ENCODE measurements at places on chromosomes 2 and 18.

DNA sequence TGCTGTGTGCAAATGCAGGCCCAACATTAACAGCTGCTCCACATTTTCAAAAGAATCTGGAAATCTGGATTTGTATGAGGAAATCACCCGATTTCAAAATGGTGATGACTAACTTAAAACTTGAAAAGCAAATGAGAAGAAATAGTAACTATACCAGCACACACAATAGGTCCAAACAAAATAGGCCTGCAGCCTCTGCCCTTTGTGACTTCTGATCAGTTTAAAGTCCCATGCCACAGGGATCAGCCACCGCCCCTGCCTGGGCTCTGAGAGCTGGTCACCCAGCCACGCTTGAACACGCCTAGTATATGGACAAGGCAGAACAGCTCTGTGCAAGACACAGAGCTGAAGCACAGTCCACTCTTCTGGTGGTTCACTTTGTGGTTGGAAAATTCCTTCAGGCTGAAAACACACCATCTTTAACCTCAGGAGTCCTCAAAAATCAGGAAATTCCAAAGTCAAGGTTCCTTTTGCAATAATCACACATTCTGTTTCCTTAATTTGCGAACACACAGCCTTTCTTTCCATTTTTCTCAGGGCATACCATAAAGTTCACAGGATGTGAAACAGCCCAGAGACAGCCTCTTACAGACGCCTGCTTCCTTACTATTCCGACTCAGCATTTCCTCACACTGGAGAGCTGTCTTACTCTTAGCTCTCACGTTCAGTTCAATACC is 150.1 kb upstream of the RIOK3 start:
- DNase-seq: no peak

- DNase-seq: no peak
Measured at GRCh38 chr2:36371070-36371874, 15.7 kb downstream of the CRIM1 start.

DNA sequence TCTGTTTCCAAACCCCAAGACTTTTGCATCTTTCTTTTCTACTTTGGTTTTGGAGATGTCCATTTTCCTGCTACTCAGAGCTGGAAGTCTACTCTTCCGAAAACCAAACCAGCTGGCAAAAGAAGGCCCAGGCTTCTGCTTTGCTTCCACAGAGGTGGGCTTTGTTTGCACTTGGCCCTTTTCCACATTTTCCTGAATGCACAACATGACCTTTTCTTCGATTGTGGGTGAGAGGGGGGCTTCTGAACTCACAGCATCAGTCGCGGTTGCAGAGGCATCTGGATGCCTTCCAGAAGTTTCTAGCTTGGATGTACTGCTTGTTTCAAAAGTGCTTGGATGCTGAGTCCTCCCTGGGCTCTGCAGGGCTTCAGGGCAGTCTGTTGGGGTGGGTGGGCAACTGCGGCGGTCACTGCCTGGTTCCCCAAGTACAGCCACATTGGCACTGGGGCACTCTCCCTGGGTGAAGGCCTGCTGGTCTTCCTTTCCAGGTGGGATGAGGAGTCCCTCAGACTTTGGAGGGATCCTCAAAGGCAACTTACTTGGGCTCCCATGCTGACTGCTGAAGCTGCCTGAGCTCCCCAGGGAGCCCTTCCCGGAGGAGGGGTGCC is 112.3 kb upstream of the LYPD1 start:
- DNase-seq: no peak

DNA sequence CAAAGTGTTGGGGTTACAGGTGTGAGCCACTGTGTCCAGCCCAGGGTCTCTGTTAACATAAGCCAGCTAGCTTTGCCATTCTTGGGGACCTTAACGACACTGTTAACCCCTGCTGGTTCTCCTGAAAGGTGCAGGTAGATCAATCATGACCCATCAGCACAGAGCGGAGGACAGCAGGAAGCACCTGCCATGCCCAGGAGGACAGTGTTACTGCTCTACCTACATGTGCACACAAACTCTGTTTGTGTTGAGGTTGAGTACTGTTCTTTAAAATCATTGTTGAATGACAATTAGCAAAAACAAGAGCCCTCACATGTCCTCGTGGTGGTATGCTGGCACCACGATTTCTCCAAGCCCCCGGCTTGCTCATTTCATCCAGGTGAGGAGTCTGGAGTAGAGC is 120.9 kb downstream of the FAM210A start:
- DNase-seq: no peak

- no peak for DNase-seq
Measured at GRCh38 chr2:176902454-176902853, 310.1 kb upstream of the HNRNPA3 start.

- no peak for DNase-seq
Measured at GRCh38 chr2:208556983-208557484, 150.4 kb downstream of the PTH2R start.

- no peak for DNase-seq
Measured at GRCh38 chr2:56191617-56192016, 7.8 kb downstream of the CCDC85A start.

- no peak for DNase-seq
Measured at GRCh38 chr18:45826084-45826483, 609 bp downstream of the SIGLEC15 start.
